ENCODE measurements at places on chromosomes 1 and 21. TPM values are rescaled to one million over a fixed set of nuclear protein-coding genes. Genes with fewer than 3 reads are reported as not detected.
A peak's percentile ranks its signal among the peaks of the same experiment; 100 is the strongest.

DNA sequence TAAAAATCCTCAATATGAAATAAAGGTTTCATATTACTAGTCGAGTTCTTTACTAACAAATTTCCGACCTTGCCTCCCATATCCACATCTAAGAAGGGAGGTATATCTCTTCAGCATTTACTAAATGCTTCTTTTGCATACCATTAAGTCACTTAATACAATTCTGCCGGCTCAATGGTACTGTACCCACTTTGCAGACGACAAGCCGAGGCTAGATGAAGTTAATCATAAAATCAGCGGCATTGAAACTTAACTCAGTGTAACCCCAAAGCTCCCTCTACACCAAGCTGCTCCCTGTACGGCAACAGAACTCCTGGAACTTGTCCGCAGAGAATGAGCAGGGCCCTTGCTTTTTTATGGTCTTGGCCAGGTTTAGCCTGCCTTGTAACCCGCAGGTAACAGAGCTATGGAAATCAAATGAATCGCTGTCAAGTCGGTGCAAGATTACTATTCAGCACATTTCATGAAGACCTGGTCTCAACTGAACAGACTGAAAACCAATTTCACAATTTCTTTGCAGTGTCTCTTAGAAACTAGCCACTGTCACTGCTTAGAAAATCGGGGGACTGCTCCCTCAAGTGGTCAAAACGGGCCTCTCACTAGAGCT is 738 bp downstream of the INTS7 start:
- H3K4me1 ChIP-seq: no peaks in the 10 kb centered on the region
- no peak for DNase-seq
- peak overlapping the region; percentile 80 for H3K27ac ChIP-seq
- H3K36me3 ChIP-seq: no peaks in the 10 kb centered on the region
- H3K4me3 ChIP-seq: peak overlapping the region; percentile 66
- H3K27me3 ChIP-seq: no peaks in the 10 kb centered on the region

- no peaks in the 10 kb centered on the region for H3K36me3 ChIP-seq
- H3K27me3 ChIP-seq: peaks cover 36% of the 10 kb centered on the region
- no peak overlapping the region for H3K27ac ChIP-seq
- H3K4me3 ChIP-seq: no peak overlapping the region
- DNase-seq: no peak
These were observed 301.9 kb upstream of the RUNX1 start for GRCh38 chr21:35350965-35351364.

- no peaks in the 10 kb centered on the region for H3K27me3 ChIP-seq
- DNase-seq: no peak
- no peaks in the 10 kb centered on the region for H3K36me3 ChIP-seq
- no peak overlapping the region for H3K27ac ChIP-seq
These were observed 14.5 kb upstream of the CBR3 start for GRCh38 chr21:36120304-36120888.

Gene TSSK3
- 2.3 TPM for total RNA-seq

GRCh38 chr1:183958958-183959357 is 78.6 kb downstream of the COLGALT2 start:
- no peak overlapping the region for H3K27ac ChIP-seq
- no peak for DNase-seq
- no peaks in the 10 kb centered on the region for H3K27me3 ChIP-seq

Gene ATP6V1G3
- total RNA-seq: not detected

Gene AMY1B
- not detected for total RNA-seq

DNA sequence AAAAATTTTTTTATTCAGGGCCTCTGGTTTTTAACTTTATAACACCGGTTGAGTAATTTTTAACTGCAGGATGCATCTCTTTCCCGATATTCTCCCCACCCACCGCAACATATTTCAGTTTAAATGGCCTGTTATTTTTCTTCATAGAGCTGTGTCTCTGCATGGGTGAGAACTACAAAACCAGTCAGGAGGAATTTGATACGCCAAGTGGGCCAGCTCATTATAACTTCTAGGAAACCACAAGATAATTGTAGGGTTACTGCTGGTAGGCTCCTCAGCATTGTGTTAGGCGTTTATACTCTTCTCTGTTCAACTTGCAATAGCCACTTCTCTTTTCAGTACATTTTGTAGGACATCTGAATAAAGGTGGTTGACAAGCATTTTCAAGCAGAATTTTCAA is 169.7 kb downstream of the PBX1 start:
- no peaks in the 10 kb centered on the region for H3K36me3 ChIP-seq
- DNase-seq: no peak
- H3K4me3 ChIP-seq: no peak overlapping the region
- H3K27ac ChIP-seq: no peak overlapping the region
- no peaks in the 10 kb centered on the region for H3K27me3 ChIP-seq

DNA sequence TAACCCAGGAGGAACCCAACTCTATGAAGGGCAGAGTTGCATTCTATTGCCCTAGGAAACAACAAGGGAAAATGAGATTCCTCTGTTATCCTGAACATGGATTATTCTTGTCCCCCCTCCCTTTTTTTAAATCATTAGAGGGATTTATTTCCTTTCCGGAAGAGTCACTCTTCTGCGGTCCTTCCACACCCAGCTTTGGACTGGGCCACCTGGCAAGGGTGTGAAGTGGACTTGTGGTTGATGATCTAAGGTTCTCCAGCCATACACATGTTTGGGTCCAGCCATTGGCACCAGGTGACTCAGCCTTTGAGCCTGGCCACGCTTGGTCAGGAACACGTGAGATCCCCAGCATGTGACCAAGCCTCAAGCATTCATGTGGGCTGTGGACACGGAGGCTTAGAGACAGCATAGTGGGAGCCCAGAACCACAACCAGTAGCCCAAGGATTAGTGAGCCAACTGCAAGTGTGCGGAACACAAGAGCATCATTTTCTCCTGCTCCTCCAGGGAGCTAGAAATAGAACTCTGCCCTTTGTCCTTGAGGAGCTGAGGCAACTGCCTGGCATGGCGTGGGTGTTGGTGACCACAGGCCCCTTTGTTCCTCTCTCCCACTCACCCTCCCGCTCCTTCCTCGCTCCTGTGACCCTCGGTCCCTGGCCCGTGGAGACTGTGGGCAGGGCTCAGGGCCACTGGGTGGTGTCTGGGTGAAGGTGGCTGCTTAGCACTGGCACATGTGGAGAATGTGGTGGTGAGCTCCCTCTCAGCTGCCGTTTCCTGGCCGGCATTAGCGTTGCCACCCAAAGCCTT is 50.1 kb downstream of the NENF start:
- no peak overlapping the region for H3K27ac ChIP-seq
- peaks cover 18% of the 10 kb centered on the region for H3K4me1 ChIP-seq
- H3K27me3 ChIP-seq: no peaks in the 10 kb centered on the region
- DNase-seq: no peak
- H3K36me3 ChIP-seq: no peaks in the 10 kb centered on the region

DNA sequence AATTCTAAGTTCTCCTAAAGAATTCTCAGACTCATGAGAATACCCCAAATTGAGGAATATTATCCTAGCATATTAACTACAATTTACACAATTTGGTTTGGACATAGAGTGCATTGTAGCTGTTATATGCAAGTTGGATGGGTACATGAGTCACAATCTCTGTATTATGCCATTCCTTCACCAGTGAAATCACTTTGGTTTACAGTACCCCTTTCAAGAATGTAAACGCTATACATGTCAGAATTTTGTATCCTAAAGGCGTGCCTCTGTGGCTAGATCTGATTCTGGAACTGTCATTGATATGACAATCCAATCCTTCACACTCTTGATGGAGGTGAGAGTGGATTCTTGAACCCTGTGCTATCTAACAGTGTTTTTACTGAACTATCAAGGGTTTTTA is 6.7 kb upstream of the IL10RB start:
- no peak overlapping the region for H3K4me3 ChIP-seq
- H3K27me3 ChIP-seq: no peaks in the 10 kb centered on the region
- H3K27ac ChIP-seq: no peak overlapping the region

GRCh38 chr1:180136331-180136967 is 18.2 kb upstream of the QSOX1 start:
- H3K27ac ChIP-seq: no peak overlapping the region
- no peak overlapping the region for H3K4me3 ChIP-seq
- no peak for DNase-seq
- no peaks in the 10 kb centered on the region for H3K36me3 ChIP-seq
- no peaks in the 10 kb centered on the region for H3K4me1 ChIP-seq

Gene CLCN6
- total RNA-seq: 22.5 TPM

Gene ETV3L
- not detected for total RNA-seq
